Uterus (tissue), 4 donors: ENCODE measurements at places on chromosomes 4 and X. TPM values are rescaled to one million over a fixed set of nuclear protein-coding genes. Genes with fewer than 3 reads are reported as not detected.

GRCh38 chr4:169665046-169665737 lies 44.8 kb downstream of the CLCN3 start:
- no peaks in the 10 kb centered on the region for H3K27me3 ChIP-seq
- H3K36me3 ChIP-seq: no peaks in the 10 kb centered on the region
- peaks cover 5% of the 10 kb centered on the region for H3K4me1 ChIP-seq

DNA sequence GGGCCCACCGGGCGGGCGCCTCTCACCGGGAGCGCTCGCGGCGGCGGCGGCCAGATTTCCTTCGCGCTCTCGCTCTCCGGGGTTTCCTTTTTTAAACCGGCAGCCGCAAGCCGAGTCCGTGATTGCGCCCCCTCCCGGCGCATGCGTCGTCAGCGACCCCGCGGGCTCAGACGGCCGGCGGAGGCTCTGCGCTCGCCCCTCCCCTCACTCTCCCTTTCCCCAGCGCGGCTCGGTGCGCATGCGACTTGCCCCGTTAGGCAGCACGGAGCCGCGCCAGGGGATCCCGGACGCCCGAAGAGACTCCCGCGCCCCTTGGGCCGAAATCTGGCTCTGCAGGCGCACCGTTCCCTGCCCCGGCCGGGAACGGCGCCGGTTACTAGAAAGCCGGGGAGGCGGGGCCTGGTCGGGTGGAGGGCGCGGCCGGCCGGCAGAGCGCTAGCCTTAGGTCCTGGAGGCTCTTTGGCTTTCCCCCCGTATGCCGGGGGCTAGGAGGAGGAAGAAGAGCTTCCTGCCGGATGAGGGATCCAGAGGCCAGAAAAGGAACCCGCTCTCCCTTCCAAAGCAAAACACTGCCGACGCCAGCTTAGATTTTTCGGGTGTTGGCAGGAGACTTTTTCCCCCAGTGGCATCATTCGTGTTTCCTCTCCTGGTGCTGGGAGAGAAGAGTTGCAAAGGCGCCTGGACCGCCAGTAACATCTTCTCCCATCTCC lies at the start of gene CLOCK:
TSS of gene CLOCK (minus strand) at position 154 of the 710 bp plus-strand sequence. CDS start 64,124 bp downstream, outside the sequence.
- H3K36me3 ChIP-seq: no peaks in the 10 kb centered on the region
- no peaks in the 10 kb centered on the region for H3K27me3 ChIP-seq

GRCh38 chrX:74514384-74514783 lies 93.1 kb downstream of the SLC16A2 start:
- no peak overlapping the region for H3K27ac ChIP-seq
- no peak for DNase-seq
- H3K36me3 ChIP-seq: no peaks in the 10 kb centered on the region
- H3K4me3 ChIP-seq: no peak overlapping the region

- H3K27me3 ChIP-seq: no peaks in the 10 kb centered on the region
- H3K4me1 ChIP-seq: no peaks in the 10 kb centered on the region
- no peak for DNase-seq
- no peaks in the 10 kb centered on the region for H3K36me3 ChIP-seq
Measured at GRCh38 chr4:165152527-165152926, 39.9 kb upstream of the TMEM192 start.

DNA sequence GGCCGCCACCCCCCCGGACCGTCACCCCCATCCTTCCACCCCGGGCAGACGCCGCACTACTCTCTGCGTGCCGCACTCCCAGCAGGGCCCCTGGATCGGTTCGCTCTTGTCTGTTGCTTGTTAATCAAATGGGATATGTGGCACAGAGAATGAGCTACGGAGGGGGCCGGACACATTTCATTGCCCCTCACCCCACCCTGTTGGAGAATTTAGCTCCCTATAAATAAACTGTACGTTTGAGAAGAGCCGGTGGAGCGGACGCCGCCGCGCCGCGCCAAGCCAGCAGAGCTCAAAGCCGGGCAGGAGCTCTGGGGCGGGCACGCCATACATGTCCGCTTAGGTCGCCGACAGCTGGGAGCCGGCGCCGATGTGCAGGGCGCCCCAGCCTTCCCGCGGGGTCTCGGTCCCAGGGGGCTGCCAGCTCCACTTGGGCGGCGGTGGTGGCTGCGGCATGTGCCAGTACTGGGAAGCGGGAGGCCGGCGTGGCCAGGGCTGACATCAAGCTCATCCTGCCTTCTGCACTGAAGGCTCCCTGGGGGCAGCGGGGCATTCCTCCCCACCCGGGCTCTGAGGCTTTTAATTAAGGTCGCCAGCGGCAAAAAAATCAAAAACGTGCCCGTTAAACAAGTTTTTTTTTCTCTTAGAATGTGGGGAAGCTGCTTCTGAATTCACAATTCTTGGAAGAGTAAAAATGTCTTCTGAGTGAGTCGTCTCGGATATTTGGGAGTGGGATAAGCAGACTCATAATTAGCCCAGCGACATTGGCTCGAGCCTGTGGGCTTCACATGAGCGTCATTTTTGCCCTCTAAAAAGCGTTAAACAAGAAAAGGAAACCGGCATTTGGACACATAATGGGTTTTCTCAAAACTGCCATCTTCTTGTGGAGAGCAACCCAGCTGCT lies 1.1 kb upstream of the PCDH19 start:
- H3K4me3 ChIP-seq: no peak overlapping the region
- no peak overlapping the region for H3K27ac ChIP-seq

DNA sequence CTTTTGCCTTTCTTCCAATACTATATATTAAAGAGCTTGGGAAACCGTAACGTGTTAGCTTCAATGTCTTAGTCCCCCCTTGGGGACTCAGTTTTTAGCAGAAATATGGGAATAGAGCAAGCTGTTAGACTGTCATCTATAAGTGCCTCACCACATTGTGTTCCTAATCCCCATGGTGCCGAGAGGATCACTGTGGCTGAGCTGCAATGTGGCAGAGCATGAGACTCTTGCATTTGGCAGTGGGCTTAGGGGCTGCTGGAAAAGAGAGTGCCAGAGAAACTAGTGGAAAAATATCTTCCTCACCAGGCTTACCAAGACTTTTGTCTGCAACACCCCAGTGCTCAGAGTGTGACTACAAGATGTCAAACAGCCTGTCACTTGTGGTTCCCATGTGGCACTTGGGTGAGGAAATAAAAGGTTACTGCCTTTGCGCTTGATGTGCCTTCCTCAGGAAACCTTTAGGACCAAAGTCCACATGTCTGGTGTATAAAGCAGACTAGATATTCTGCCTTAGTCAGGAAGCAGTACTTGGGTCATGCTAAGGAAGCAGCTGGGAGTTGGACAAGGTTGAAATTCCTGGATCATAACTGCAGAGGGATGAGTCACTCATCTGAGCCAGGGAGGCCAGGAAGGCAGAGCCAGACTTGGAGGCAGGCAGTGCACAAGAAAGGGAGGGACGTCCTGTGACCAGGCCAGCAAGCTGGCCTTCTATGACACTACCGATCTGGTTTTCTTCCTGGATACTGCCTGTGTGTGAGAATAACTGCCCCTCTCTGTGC lies 9.7 kb upstream of the MAGEA4 start:
- H3K36me3 ChIP-seq: no peaks in the 10 kb centered on the region
- peak; percentile 23 for DNase-seq
- no peak overlapping the region for H3K27ac ChIP-seq
- H3K4me3 ChIP-seq: no peak overlapping the region
- H3K27me3 ChIP-seq: no peaks in the 10 kb centered on the region

DNA sequence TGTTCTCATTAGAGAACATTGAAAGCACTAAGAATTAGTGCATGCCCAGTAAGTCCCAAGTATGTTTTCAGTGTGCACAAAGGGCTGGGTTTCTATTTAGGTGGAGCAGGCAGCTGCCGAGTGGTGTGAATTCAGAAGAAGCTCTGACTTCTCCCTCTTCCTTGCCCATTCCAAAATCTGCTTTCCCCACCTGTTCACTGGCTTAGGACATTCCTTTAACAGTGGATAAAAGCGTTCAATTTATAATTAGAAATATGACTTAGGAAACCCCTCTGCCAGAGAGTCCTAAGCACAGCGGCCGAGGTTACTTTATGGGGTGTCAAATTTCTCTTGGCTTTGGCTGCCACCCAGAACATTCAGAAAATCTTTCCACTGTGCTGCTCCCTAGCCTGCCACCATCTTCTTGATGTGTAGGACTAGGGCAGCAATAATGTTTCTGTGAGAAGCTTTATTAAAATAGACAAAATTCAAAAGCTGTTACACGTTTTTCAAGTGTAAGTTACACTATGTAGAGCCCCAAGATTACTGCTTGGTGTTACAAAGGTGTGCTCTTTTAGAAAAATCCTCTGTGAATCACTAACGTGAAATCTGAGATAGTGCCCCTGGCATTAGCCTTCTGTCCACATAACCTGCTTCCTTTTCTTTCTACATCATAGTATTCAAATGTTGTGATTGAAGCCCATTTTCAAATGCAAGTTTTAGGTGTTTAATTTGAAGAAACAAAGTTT lies 191.6 kb upstream of the ANKRD50 start:
- H3K4me1 ChIP-seq: no peaks in the 10 kb centered on the region
- no peak overlapping the region for H3K27ac ChIP-seq
- no peak overlapping the region for H3K4me3 ChIP-seq
- H3K27me3 ChIP-seq: no peaks in the 10 kb centered on the region

DNA sequence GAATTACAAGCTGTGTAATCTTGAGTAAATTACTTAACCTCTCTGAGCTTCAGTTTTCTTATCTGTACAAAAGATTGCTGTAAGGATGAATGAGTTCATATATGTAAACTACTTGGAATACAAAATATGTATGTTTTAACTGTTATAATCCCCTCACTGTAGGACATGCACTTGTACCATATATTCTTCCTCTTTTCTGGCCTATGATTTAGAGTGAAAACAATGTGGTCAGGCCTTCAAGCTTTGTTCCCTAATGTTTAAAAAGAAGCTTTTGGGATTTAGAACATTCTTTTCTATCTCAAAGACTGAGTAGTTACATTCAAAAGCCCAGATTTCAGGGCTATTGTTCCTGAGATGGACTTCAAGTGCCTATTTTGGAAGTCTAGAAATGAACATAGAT lies 26.7 kb upstream of the GPRIN3 start:
- H3K27me3 ChIP-seq: no peaks in the 10 kb centered on the region
- H3K36me3 ChIP-seq: no peaks in the 10 kb centered on the region
- H3K4me3 ChIP-seq: no peak overlapping the region
- no peaks in the 10 kb centered on the region for H3K4me1 ChIP-seq

- H3K4me1 ChIP-seq: no peaks in the 10 kb centered on the region
- H3K27ac ChIP-seq: no peak overlapping the region
- H3K4me3 ChIP-seq: no peak overlapping the region
- no peaks in the 10 kb centered on the region for H3K27me3 ChIP-seq
Measured at GRCh38 chrX:149487292-149487691, 17.8 kb downstream of the IDS start.

DNA sequence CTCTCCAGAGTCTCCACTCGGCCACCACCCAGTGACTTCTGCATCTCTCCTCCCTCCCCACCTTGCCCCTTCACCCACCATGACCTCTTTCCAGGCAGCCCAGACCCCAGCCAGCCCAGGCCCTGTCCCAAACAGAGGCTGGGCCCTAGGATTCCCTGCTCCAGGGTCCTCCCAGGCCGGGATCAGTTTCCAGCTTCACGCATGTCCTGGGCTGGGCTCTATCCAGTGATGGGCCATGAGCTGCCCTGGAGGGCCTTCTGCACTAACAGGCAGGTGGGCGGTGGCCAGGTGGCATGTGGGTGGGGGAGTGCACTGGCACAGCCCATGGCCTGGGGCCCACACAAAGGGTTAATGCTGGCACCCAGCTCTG lies 20.4 kb upstream of the ADD1 start:
- H3K4me3 ChIP-seq: no peak overlapping the region
- H3K4me1 ChIP-seq: no peaks in the 10 kb centered on the region
- no peaks in the 10 kb centered on the region for H3K27me3 ChIP-seq
- no peaks in the 10 kb centered on the region for H3K36me3 ChIP-seq

DNA sequence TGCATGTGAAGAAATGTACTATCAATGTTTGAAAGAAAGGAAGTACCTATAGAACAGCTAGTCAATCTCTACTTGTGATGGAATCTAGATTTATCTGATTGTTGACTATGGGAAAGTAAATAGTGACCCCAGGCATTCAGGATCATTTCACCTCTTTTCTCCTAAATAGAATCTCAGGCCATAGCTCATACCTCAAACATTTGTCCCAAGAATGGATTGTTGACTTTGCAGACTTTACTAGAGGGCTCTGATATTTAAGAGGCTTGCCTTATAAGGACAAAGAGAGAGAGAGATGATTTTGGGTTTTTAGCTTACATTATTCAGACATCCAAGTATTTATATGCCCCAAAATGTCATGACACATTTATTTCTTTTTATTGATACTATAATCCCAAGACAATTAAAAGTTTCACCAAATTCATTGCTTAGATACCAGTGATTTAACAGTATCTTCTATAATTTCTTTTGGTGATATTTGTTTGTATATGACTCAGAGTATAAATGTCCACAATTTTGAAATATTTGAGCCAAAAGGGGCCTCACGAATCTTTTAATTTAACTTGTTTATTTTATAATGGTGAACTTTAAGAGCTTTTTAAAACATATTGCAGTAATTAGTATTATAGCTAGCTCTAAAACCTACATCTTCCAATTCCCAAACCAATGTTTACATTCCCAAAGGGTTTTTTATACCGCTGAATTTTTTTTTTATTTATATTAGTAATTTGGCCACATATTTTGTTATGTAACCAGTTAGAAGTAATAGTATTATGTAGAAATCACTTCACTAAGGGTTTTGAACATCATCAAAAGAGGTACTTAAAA lies 614.1 kb downstream of the PCDH7 start:
- no peak overlapping the region for H3K27ac ChIP-seq
- no peaks in the 10 kb centered on the region for H3K36me3 ChIP-seq
- DNase-seq: no peak
- H3K4me3 ChIP-seq: no peak overlapping the region

DNA sequence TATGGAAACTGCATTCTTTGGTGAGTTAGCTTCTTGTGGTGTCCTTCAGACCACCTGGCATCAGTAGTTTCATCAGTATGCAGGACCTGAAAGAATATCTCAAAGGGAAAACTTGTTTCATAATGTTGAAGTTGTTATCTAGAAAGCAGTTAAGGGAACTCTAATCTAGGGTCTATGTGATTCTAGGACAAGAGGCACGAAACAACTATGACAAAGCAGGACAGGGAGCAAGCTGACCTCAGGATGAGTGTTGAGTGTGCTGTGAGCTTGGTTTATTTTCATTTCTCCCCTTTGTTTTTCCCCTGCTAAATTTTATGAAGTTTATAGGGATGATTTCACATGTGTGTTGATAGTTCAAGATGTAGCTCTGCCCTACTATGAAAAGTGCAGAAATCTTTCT lies 65.7 kb downstream of the MXRA5 start:
- H3K36me3 ChIP-seq: no peaks in the 10 kb centered on the region
- no peak for DNase-seq
- H3K4me1 ChIP-seq: no peaks in the 10 kb centered on the region

DNA sequence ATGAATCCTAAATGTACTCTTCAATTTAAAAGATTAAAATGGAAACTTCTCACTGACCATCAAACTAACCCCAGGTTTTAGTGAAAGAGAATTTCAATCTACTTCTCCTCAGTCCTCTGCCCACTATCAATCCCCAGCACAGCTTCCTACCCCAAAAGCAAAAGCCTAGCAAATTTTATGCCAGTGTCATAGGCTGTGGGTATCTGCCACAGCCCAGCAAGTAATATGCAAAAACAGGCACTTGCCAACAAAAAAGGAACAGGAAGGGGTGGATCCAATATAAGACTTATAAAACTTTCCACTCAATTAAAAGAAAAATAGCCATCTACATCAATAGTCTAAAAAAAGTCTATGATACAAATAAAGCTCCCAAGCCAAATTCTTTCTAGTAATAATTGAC lies 22.3 kb downstream of the CAMK2D start:
- no peaks in the 10 kb centered on the region for H3K27me3 ChIP-seq
- H3K36me3 ChIP-seq: no peaks in the 10 kb centered on the region
- no peak overlapping the region for H3K4me3 ChIP-seq
- DNase-seq: no peak
- H3K4me1 ChIP-seq: no peaks in the 10 kb centered on the region
- H3K27ac ChIP-seq: peak overlapping the region; percentile 34

Gene AFM
- total RNA-seq: 0.14 TPM

Gene GRID2
- total RNA-seq: 0.59 TPM

Gene STATH
- not detected for total RNA-seq

Gene GAGE12J
- total RNA-seq: not detected

Gene STAP1
- not detected for total RNA-seq
